ENCODE measurements at places on chromosomes 1 and 21. TPM values are rescaled to one million over a fixed set of nuclear protein-coding genes. Genes with fewer than 3 reads are reported as not detected.

Gene TCP10L
- 0.43 TPM for total RNA-seq

Gene IFNLR1
- 9.0 TPM for total RNA-seq

Gene SPRR1B
- total RNA-seq = not detected

Gene NBPF4
- total RNA-seq = not detected

DNA sequence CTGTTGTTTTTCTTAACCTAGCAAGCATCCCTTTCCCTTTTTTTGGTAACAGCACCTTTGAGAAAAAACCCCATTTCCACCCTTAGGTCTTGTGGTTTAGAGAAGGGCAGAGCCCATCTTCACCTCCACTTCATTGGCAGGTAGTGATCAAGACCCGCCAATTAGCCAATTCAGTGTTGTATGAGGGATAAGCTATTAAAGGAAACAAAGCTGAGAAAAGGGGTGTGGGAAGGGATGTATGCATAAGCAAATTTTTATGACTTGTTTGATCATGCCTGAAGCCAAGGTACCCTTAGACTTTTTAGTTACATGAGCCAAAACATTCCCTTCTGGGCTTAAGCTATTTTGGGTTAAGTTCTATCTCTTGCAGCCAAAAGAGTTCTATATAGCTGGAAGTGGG is 3.6 kb upstream of the ZNF697 start:
- no peak for DNase-seq
- H3K4me1 ChIP-seq = peaks cover 7% of the 10 kb centered on the region
- H3K4me3 ChIP-seq = no peak overlapping the region
- H3K27me3 ChIP-seq = peaks cover 3% of the 10 kb centered on the region
- H3K27ac ChIP-seq = no peak overlapping the region

DNA sequence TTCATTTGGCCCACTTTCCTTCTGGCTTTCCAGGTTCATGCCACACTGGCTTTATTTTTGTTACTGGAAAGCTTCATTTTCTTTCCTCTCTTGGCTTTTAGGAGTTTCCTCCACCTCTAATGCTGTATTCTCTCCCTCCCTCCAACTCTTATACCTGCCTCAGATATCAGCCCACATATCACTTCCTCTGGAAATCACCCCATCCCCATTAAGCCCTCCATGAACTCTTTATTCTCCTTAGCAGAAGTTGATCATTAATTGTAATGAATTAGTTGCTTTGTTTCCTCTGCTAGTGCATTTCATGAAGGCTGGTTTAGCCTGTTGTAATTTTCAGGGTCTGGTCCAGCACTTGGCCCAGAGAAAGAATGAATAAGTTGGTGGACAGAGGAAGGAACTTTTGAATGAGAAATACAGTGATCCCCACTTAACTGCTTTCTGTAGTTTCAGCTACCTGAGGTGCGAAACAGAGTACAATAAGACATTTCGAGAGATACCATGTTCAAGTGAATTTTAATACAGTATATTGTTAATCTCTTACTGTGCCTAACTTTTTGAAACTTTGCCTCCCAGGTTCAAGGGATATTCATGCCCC is 1.7 kb downstream of the SOAT1 start:
- DNase-seq = peak; percentile 11
- no peak overlapping the region for H3K4me3 ChIP-seq
- no peaks in the 10 kb centered on the region for H3K27me3 ChIP-seq
- H3K27ac ChIP-seq = no peak overlapping the region
- no peaks in the 10 kb centered on the region for H3K36me3 ChIP-seq
- peaks cover 7% of the 10 kb centered on the region for H3K4me1 ChIP-seq

DNA sequence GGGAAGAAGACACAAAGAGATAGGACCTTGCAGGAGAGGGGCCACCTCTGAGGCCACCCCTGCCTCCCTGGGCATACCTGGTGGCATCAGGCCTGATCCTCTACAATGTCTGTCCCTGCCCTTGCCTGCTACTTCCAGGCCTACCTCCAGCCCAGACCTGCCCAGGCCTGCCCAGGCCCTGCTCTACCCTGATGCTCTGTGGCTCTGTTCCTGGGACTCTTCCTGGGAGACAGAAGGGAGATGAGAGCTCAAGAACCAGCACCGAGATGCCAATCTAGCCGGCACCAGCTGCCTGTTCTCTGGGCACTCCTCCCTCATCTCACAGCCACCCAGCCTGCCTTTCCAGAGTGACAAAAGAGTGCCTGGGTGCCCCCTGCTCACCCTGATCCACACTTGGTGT is 2.7 kb downstream of the CELF3 start:
- H3K36me3 ChIP-seq = no peaks in the 10 kb centered on the region
- peaks cover 13% of the 10 kb centered on the region for H3K27me3 ChIP-seq
- no peak for DNase-seq
- no peak overlapping the region for H3K4me3 ChIP-seq

GRCh38 chr1:5637171-5637570 is 355.1 kb downstream of the NPHP4 start:
- H3K4me3 ChIP-seq = no peak overlapping the region
- no peaks in the 10 kb centered on the region for H3K36me3 ChIP-seq
- H3K27ac ChIP-seq = no peak overlapping the region

- H3K27me3 ChIP-seq = no peaks in the 10 kb centered on the region
- no peak overlapping the region for H3K4me3 ChIP-seq
- H3K27ac ChIP-seq = no peak overlapping the region
- no peak for DNase-seq
Observed at GRCh38 chr21:28833182-28833581, 159.5 kb downstream of the LTN1 start.

DNA sequence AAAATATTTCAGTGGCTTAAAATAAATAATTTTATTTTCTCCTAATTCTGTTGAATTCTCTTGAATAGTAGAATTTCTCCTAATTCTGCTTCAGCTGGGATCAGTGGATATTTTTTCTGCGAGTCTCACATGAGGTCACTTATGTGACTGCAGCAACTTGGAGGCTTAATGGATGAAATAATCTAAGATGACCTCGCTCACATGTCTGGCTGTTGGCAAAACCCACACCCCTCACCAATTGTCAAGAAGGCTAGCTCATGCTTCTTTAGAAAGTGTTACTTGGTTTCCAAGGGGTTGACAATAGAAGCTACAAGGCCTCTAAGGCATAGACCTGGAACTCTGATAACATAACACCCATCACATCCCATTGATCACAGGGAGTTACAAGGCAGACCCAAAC is 156.9 kb upstream of the DPYD start:
- no peak overlapping the region for H3K27ac ChIP-seq
- no peak overlapping the region for H3K4me3 ChIP-seq
- no peak for DNase-seq
- H3K27me3 ChIP-seq = no peaks in the 10 kb centered on the region

DNA sequence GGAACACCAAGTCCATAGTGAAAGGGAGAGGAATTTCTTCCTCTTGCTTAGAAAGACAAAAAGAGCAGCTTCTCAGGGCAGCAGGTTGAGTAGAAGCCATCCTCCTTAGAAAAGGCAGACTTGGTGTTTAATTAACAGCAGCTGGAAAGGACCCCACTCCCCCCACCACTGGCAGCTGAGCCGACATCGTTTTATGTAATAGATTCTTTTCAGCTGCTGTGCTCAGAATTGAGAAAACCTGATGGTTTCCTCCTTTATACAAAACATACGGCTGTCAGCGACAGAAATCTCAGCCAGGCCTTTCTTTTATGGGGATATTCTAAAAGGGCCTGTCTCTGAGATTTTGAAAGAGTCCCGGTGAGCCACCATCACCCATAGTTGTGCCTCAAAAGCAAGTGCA is 49.9 kb downstream of the MAN1C1 start:
- H3K4me3 ChIP-seq = no peak overlapping the region
- H3K4me1 ChIP-seq = peaks cover 19% of the 10 kb centered on the region
- no peaks in the 10 kb centered on the region for H3K36me3 ChIP-seq
